ENCODE measurements at places on chromosomes 11 and 22. TPM values are rescaled to one million over a fixed set of nuclear protein-coding genes. Genes with fewer than 3 reads are reported as not detected.

TMEM151A gene
- total RNA-seq, result under 0.01 TPM

ASCL2 gene
- total RNA-seq, result not detected

DERL3 gene
- 0.83 TPM for total RNA-seq

CRACR2B gene
- 1.2 TPM for total RNA-seq

C11orf91 gene
- not detected for total RNA-seq

CLMP gene
- total RNA-seq, result 111 TPM

ROBO4 gene
- total RNA-seq, result 0.46 TPM

SEC14L6 gene
- 0.23 TPM for total RNA-seq

MMP13 gene
- not detected for total RNA-seq

IL17REL gene
- 0.09 TPM for total RNA-seq

CCDC116 gene
- under 0.01 TPM for total RNA-seq
